Daoy (cell line): ENCODE measurements at places on chromosomes 4 and X. TPM values are rescaled to one million over a fixed set of nuclear protein-coding genes. Genes with fewer than 3 reads are reported as not detected.

Gene F11
- not detected in 2 replicates for total RNA-seq

Gene PDE5A
- 8.3 and 12.8 TPM in 2 replicates for total RNA-seq

Gene SPANXN1
- total RNA-seq: not detected in 2 replicates

Gene SFRP2
- total RNA-seq: not detected in 2 replicates

Gene CLRN2
- not detected in 2 replicates for total RNA-seq

Gene CXCL13
- not detected in 2 replicates for total RNA-seq

Gene RS1
- not detected in 2 replicates for total RNA-seq
